ENCODE measurements at places on chromosomes 6 and 20.

DNA sequence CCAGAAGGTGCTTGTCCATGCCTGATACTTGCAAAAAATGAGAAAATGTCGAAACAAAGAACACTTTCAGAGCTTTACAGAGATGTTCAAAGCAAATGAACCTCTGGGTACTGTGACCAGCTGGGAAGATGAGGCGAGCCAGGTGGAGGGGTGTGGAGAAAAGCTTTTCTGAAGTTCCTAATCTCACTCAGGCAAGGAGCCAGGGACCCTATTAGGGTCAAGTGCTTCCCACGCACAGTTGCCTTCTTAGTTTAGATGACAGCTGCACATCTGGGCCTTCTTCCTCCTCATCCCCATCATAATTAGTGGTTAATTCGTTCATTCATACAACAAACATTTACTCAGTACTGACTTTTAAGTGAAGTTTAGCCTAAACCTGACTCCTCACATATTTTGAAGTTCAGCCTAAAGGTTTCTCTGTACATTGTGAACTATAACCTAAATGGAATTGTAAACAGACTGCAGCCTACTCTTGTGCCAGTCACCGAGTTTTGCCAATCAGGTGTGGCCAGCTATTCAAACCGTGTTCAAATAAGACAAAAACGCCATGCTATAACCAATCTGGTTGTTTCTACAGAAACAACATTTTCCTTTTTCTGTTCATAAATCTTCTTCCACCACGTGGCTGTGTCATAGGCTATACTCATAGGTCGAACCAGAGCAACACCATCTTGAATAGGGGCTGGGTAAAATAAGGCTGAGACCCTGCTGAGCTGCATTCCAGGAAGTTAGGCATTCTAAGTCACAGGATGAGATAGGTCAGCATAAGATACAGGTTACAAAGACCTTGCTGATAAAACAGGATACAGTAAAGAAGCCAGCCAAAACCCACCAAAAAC is 19.3 kb upstream of the AHCY start:
- ATAC-seq, result no peak

- ATAC-seq, result no peak
Observed at GRCh38 chr6:170206317-170206621, 84.6 kb downstream of the DLL1 start.

- ATAC-seq, result no peak
Observed at GRCh38 chr6:100311707-100312251, 152.9 kb downstream of the SIM1 start.

DNA sequence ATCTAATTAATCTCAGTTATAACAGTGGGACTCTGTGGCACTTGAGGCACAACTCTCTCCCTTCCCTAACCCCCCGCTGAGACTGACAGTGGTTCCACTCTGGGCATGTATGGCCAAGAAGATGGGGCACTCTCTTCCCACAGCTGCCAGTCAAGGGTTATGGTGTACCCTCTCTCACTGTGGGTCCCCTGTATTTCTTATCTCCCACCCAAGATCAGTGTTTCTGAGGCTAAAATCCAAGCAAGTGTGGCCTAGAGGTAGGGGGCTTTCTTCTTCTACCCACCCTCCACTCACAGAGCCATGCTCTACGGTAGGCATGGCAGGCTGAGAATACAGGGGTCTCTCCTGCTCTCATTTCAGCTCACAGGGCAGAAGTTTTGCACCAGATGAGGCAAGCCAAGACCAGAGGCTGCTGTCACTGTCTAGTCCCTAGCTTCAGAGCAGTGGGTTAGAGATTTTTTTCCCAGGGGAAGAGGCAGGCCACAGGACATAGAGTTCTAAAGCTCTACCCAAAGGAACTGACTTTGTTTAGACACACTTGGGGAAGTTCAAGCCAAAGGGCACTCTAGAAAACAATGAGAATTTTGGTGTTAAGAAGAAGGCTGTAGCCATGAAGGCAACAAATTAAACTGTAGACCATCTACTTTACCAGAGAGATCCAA is 31.7 kb upstream of the HINT3 start:
- peak; percentile 14 for ATAC-seq

GRCh38 chr6:81863123-81863522 is 110.6 kb upstream of the TENT5A start:
- no peak for ATAC-seq

GRCh38 chr6:125356884-125357283 is 55.1 kb upstream of the HDDC2 start:
- ATAC-seq, result no peak

GRCh38 chr20:11117808-11118528 is 444.2 kb upstream of the JAG1 start:
- ATAC-seq, result peak; percentile 71

DNA sequence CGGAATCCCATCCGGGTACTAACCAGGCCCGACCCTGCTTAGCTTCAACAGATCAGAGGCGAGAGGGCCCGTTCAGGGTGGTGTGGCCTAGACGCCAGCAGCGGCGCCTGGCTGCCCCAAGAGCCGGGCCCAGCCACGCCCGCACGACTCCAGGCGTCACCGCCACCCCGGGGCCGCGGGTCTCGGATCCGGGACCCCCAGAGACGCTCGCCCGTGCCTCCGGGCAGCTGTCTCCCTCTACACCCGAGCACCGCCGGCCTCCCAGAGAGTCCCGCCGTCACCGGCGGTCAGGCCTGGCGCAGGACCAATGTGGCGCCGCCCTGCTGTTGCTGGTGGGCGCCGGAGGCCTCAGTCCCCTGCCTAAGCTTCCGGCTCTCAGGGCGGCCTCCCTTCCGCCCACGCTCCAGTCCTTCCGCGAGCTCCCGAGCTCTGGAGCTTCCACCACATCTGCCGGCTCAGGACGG is 441.2 kb upstream of the DEFB115 start:
- ATAC-seq, result peak; percentile 39

Measured in esophagus mucosa (tissue), 1 donor.